Astrocyte (in vitro differentiated cells and primary cell): ENCODE measurements at places on chromosomes 5 and 9.
A peak's percentile ranks its signal among the peaks of the same experiment; 100 is the strongest.

DNA sequence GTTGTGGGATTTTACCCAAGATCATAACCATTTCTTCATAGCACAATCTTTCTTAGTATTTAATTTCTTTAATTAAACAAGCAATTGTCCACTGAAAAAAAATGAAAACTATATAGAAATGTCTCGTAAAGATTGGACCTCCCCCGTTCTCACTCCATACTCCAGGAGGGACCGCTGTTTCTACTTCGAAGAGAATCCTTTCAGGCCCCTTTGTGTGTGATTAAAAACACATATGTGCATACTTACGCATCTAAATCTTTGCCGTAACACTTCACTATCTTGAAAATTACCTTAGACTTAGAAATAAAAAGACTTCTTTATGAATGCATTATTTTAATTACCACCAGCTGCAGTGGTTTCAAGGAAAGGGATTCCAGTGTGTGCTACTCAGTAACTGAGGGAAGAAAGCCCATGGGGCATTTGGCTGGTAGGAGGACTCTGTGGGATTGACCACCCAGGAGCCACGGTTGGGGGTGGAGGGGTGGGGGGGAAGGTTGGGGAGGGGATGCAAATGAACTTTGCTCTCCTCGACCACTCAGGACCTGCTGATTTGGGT is 209.1 kb downstream of the FAM114A2 start:
- no peak for DNase-seq

GRCh38 chr9:113640418-113640817 is 176.9 kb downstream of the RGS3 start:
- no peak for DNase-seq

- DNase-seq, result peak; percentile 60
These were observed 114.6 kb downstream of the MED27 start for GRCh38 chr9:131965103-131965502.

DNA sequence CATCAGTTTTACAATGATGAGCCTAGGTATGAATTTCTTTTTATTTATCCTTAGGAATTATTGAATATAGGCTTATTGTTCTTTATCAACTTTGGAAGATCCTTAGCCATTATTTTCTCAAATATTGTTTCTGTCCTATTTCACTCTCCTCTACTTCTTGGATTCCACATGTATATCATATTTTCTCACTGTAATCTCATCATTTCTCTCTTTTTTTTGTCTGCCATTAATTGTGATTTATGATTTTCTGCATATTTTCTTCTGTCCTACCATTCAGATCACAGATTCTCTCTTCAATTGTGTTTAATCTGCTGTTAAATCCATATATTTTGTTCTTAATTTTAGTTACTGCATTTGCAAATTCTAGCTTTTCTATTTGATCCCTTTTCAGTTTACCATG is 139.8 kb downstream of the ARRDC3 start:
- DNase-seq, result no peak

- DNase-seq, result no peak
These were observed 57.0 kb downstream of the RASEF start for GRCh38 chr9:83005963-83006362.
